ENCODE measurements at places on chromosomes 11 and 22.

GRCh38 chr22:20520093-20520511 is 12.7 kb downstream of the MED15 start:
- DNase-seq = no peak

- no peak for DNase-seq
Observed at GRCh38 chr11:114440121-114440860, 1.0 kb downstream of the REXO2 start.

DNA sequence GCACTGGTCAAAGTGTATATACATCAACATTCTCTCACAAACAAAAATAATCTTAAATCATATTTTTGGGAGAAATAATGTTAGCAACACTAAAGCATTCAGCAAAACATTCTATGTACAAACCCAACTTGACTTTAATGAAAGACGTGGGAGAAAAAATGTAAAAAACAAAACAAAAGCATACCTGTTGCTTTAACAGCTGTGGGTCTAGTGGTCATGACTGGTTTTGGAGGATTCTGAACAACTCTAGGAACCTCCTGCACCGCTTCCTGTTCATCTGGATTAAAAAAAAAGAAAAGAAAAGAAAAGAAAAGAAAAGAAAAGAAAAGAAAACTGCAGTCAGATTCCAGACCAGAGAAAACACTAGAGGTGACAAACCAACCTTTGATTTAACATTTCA is 2.1 kb downstream of the FNBP4 start:
- DNase-seq = no peak

GRCh38 chr11:96101146-96101545 is 177.2 kb upstream of the MTMR2 start:
- no peak for DNase-seq

- DNase-seq = no peak
Observed at GRCh38 chr22:29751669-29752068, 15.1 kb downstream of the ZMAT5 start.

DNA sequence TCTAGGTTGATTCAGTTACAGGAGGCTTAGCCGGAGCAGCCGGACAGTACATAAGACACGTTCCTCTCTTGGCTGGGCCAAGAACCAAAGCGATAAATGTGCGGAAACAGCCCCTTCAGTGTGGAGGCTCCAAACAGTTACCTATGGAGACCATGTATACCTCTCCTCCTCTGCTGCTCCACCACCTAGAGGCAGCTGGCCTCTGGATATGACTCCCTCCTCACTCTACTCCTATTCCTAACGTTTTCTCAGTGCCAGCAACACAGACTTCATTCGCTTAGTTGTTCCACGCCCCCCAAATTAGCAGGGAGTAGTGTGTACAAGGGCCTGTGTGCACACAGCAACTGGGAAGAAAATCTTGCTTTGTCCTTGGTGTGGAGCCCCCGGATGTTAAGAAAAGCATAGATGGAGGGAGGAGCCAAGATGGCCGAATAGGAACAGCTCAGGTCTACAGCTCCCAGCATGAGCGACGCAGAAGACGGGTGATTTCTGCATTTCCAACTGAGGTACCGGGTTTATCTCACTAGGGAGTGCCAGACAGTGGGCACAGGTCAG is 362.3 kb upstream of the KIRREL3 start:
- DNase-seq = no peak

DNA sequence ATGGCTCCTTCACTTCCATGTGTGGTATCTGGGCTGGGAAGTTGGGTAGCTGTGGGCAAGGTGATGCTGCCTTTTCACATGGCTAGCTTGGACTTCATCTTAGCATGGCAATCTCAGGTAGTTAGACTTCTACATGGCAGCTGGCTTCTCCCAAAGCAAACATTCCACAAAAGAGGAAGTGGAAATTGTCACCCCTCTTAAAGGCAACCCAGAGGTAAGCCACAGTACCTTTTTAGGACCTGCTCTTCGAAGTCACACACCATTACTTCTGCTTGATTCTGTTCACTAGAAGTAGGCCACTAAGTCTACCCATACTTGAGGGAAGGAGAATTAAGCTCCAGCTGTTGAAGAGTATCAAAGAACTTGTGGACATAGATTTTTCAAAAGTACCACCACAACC is 25.9 kb downstream of the TUG1 start:
- no peak for DNase-seq

DNA sequence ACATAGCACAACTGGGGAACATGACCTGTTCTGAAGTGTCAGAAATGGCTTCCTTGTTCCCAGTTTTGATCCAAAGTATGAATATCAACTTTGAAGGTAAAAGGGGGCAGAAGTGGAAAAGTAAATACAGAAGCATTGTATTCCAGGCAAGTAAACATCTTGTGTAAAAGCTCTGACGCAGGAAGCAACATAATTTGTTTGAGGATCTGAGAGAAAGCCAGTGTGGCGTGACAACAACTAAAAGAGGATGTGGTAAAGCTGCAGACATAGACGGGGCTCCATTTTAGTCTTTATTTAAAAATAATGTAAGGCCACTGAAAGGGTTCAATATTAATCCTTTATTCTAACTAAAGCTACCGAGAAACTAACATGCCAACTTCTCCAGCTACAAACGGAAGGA is 310.2 kb downstream of the DLG2 start:
- DNase-seq = no peak

DNA sequence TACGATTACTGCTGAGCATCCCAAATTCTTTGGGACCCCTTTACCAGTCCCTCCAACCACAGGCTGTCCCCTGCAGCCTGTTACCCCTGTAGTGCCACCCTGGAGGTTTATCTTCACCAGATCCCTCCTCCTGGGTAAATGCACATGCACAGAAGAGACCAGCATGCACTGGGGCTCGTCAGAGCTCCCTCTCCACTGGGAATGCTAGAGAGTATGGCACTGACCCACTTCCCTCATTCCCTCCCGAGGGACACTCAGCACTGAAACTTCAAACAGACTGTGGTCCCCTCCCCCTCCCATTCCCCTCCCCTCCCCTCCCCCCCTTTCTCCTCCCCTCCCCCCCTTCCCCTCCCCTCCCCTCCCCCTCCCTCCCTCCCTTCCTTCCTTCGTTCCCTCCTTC is 49.1 kb downstream of the C11orf91 start:
- DNase-seq = no peak

DNA sequence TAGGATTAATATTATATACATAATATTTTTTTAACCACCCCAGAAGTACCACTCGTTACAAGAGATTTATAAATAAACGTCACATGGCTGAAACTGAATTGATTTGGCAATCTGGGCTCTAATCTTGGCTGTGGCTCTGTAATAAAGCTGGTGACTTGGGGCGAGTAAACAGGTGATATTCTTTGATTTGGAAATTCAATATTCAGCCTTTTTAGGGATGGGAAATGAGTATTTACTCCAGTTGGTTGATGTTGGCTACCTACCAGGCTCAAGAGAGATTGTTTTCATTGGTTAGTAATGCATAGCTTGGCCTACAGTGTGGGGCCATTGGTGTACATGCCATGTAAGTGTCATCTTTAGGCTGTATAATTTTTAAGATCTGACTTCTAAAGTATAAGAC is 117.7 kb upstream of the SORL1-AS1 start:
- no peak for DNase-seq

DNA sequence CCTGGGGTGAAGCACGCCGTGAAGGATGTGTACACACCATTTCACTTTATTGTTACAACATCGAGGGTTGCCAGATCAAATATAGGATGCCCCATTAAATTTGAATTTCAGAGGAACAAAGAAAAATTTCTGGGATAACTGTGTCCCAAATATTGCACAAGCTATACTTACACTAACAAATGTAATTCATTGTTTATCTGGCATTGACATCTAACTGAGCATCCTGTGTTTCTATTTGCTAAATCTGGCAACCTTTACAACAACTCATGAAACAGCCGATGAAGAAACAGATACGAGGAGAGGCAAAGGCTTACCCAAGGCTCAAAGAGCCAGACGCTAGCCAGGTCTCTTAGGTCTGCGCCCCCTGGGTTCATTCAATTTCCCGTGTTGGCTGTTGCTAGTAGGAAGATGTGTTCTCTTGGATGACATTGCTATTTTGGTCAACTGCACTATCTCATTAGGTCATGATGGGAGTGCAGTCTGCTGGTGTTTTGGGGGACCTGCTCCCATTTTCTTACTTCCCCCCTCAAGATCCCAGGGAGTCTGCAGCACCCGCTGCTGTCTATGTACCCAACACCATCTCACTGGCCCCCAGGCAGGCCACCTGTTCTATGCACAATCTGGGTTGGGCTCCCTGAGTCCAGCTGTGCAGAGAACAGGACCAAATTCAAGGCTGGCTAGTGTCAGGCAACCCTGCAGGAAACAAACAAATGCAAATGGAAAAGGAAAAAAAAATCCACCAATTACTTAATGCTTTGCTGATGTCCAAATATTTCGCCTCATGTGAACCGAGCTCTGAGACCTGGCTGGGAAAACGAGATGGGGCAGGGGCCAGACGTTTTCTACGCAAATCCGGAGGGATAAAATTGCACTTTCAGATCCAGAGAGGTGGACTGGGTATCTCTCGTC is 560.9 kb downstream of the MIAT start:
- no peak for DNase-seq

GRCh38 chr11:67470337-67471002 is 1.4 kb upstream of the TMEM134 start:
- no peak for DNase-seq

DNA sequence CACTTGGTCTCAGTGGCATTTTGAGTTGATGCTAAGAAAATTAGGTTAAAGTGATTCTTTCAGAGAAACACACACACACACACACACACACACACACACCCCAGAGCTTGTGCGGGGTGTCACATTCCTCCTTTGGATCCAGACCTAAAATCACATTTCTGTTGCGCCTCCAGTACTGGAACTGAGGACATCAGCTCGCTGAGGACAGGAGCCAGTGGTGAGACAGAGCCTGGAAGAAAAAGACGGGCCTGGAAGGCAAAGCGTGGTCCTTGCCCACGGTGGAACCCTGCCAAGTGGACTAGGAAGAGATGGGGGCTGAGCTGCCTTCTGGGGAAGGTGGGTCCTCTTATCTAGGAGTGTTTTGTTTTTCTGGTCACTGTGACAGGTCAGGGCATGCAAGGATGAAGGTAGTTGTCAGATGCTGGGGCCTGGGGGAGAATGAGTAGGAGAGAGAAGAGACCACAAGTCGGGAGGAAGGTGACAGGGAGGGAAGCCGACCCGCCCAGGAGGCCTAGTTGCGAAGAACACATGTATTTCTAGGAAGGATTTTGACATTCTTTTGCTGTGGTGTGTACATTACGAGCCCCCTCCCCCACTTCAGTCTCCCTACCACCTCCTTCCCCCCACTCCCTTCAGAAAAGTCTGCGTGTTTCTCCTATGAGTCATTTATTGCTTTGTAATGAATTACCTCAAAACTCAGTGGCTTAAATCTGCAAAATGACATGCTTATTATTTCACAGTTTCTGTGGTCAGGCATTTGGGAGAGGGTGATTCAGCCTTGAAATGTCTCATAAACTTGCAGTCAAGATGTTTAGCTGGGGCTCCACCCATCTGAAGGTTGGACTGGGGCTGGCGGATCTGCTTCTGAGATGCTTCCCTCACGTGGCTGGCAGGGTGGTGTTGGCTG is 4.8 kb upstream of the ELFN2 start:
- DNase-seq = no peak

DNA sequence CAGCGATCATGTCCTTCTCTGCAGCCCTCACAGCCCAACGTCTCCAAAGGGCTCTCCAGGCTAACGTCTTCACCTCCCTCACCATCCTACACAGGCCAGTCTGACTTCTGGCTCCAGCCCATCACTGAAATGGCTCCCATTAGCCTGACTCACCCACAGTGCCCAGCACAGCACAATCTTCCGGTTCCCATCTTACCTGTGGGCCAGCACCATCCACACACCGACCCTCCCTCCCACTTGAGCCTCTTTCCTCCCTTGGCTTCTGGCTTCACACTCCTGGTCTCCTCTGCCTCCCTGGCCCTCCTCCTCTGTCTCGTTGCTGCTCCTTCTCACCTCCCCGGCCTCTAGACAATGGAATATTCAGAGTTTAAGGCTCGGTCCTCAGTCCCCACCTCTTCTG is 51.2 kb downstream of the PDE2A start:
- no peak for DNase-seq

DNA sequence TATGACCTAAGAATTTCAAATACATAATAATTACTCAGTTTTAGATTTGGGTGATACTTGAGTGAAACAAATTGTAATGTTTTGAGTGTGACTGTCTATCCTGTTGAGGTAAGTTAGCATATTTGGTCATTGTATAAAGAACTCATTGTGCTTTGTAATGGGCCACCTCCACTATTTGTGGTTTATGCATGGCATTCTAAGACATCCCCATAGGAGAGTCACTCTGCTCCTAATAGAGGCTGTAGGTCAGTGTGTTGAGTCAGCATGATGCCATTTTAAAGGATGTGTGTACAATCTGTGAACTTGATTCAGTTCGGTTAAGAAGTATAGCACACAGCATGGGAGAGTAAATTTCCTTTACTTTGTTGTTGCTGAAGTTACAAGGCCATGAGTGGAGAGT is 1112.4 kb downstream of the JRKL start:
- DNase-seq = no peak

GRCh38 chr11:131063638-131064037 is 147.4 kb upstream of the SNX19 start:
- DNase-seq = no peak

GRCh38 chr11:63931876-63932275 is 6.9 kb upstream of the NAA40 start:
- no peak for DNase-seq

DNA sequence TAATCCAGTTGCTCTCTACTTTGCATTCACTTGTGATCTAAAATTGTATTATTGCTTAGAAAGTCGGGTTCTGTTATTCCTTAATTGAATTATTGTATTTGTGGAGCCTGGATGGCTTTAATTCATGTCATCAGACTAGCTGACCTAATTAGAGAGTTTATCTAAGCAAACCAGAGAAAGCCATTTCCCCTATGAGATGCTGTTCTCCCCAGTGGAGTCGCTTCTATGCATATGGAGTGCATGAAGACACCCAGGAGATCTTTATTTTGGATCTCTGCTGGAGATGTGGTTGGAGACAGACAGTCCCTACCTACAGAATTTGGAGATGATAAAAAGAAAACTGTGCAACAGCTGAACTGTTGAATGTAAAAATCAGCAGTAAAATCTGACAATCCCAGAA is 45.2 kb upstream of the MYO18B start:
- DNase-seq = no peak

- DNase-seq = no peak
Observed at GRCh38 chr11:12008790-12009616, 577 bp upstream of the DKK3 start.

Data from NCI-H1694 treated with DMSO at 0.1 percent for 48 hours (cell line).